ENCODE measurements at places on chromosomes 7 and 10. TPM values are rescaled to one million over a fixed set of nuclear protein-coding genes. Genes with fewer than 3 reads are reported as not detected.

PTTG1IP2 gene
- total RNA-seq, result not detected

GRCh38 chr10:38072552-38072951, 21.6 kb upstream of the ZNF37A start:
- H3K27ac ChIP-seq, result no peak overlapping the region
- no peaks in the 10 kb centered on the region for H3K4me1 ChIP-seq
- no peaks in the 10 kb centered on the region for H3K27me3 ChIP-seq
- no peak overlapping the region for H3K4me3 ChIP-seq
- H3K36me3 ChIP-seq, result no peaks in the 10 kb centered on the region
- no peak for DNase-seq

- no peak for DNase-seq
- no peaks in the 10 kb centered on the region for H3K4me1 ChIP-seq
- no peaks in the 10 kb centered on the region for H3K36me3 ChIP-seq
- H3K27me3 ChIP-seq, result no peaks in the 10 kb centered on the region
- no peak overlapping the region for H3K27ac ChIP-seq
These were observed 599.8 kb upstream of the MGMT start for GRCh38 chr10:128867210-128867609.

AGMO gene
- total RNA-seq, result not detected
